Activated naive CD4-positive, alpha-beta T cell treated with anti-CD3 and anti-CD28 coated beads for 36 hours (primary cell): ENCODE measurements at places on chromosomes 6 and 20.
A peak's percentile ranks its signal among the peaks of the same experiment; 100 is the strongest.

DNA sequence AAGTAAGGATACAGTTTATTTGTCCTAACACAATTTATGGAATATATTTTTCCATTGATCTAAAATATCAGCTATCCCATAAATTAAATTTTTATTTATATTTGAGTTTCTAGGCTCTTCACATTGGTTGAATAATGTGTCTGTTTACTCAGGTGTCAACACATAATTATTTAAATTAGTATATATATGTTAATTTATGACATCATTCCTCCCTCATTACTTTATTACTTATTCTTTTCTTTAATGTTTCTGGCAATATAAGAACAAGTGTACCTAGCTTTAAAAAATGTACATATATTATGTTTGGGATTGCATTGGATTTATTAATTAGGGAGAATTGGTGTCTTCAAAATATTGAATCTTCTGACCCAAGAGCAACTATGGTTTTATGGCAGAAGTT is 31.2 kb upstream of the TCF21 start:
- no peak for DNase-seq

DNA sequence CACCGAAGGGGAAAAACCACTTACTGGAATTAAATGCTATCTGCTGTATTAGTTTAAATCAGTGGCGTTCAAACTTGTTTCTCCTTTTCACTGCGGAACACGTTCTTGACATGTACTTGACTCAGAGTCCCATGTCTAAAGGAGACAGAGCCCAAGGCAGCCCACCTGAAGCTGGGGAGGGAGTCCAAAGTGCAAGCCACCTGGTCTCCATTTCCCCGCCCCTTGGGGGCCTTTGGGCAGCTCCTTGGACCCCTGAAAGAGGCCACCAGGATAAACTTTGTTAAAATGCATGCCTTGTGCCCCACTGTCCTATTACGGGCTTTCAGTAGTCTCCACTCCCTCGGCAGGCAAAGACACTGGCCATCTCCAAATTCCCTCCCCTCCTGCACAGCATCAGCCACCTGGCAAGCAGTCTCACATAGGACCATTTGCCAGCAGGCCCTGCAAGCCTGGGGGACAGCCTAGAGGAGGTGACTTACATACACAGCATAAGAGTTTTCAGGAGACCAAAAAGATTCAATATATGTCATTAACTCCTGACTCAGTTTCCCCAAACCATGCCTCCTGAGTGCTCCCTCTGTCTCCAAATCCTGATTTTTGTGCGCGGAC is 6.7 kb downstream of the PCK1 start:
- DNase-seq: no peak

DNA sequence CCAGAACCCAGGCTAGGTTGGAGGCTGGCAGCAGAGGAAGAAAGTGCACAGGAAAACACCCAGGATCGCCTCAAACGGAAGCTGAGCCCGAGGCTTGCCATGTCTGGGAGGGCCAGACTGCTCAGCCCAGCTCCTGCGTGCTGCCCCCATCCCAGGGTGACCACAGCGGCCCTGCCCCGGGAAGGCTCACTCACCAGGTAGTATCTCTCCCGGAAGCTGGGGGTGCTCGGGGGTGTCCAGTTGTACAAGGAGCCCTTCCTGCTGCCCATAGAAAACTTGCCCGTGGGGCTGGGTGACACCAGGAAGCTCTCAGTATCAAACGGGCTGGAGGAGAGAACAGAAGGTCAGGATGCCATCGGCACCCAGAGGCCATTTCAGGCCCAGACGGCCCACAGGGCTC is 86.9 kb downstream of the RIPOR3 start:
- DNase-seq: no peak

GRCh38 chr20:40471261-40471629 is 217.8 kb downstream of the MAFB start:
- no peak for DNase-seq

DNA sequence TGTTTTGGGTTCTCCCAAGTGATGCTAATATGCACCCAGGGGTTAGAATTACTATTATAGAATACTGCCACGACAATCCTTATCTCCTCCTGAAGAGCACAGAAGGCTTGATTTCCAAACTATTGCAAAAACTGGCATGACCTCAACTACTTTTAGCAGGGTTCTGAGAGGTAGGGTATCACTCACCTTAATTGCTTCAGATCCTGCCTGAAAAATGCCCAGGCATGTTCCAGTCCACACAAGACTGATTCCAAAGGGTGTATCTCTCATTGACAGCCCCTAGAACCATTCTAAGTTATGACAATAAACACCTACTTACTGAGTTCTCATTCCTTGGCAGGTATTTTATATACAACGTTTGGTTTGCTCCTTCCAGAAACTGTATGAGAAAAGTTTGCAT is 5.0 kb upstream of the DSE start:
- no peak for DNase-seq

- DNase-seq: no peak
Observed at GRCh38 chr20:60585651-60586050, 627.4 kb downstream of the CDH26 start.

DNA sequence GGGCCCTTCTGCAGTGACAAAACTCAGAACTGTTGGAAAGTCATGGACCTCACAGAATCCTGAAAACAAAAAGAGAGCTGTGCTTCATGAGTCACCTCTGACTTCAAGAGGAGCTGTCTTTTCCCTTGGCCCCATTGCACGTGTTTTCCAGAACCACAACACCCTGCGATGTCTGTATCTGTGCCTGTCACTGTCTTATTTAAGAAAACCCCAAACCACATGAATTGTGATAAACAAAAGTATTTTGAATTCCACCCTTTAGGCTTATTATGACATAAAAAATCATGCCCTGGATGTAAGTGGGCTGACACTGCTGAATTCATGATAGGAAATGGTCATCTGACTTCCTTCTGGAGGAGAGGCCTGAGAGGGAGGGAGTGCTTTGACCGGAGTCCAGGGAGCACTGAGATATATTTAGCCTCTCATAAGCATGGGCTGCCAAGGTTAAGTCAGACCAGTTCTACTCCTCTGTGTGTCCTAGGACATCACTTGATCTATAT is 96.4 kb upstream of the DUSP22 start:
- DNase-seq: peak; percentile 89

GRCh38 chr6:3977875-3978711 is 100.8 kb downstream of the FAM217A start:
- DNase-seq: peak; percentile 64

DNA sequence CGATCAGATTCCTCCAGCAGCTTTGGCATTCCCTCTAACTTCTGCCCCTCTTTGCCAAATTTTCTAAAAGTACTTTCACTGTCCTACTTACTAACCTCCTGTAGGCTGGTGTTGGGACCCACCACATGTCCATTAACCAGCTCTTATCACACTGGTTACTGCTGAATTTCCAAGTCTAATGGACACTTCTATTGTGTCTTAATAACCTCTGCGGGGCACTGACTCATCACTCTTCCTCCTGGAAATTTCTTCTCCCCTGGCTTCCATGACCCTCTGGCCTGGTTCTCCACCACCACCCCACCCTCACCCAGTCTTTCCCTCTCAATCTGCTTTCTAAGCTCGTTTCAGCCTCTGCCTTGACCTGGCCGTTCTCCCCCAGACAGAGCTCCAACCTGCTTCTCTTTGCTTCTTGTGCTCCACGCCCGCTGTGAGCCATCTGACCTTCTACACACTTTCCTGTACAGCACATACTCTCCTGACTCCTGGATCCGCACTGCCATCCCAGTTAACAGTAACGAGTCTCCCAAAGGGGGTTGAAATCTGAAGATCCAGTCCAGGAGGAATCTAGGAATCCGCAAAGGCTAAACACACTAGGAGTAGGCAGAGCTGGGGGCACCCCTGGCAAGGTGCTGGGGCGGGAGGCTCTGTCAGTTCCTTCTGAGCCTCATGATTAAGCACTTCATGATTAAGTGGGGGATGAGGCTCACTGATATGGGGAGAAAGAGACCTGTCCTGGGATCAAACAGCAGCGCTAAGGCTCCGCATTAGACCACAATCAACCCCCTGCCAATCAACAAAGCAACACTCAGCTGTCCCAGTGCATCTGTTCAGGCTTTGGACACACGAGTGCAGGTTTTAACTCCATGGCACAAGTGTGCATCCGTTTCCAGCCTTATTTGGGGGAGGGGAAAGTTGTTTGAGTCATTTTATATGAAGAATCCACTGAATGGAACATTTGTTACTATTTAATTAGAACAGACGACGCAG is 146.3 kb downstream of the LY86 start:
- no peak for DNase-seq

DNA sequence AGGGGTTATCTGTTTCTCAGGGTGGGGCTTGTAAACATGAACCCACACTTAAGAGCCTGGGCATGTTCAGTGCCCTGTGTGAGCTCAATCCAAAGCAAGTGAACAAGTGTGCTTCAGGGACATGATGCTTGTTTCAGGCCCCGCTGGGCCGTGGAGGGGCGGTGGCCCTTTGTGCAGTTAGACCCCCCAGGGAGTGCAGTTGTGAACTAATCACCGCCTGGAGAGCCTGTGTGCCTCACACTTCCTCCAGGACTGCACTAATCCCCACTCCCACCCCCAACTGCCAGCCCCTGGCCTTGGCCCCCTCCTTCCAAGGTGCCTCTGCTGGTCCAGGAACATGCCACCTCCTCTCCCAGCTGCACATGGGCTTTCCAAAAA is 58.1 kb downstream of the RREB1 start:
- DNase-seq: no peak

GRCh38 chr6:14635934-14636591 is 518.5 kb downstream of the CD83 start:
- DNase-seq: no peak

GRCh38 chr6:3769610-3770009 is 18.1 kb upstream of the PXDC1 start:
- DNase-seq: no peak

DNA sequence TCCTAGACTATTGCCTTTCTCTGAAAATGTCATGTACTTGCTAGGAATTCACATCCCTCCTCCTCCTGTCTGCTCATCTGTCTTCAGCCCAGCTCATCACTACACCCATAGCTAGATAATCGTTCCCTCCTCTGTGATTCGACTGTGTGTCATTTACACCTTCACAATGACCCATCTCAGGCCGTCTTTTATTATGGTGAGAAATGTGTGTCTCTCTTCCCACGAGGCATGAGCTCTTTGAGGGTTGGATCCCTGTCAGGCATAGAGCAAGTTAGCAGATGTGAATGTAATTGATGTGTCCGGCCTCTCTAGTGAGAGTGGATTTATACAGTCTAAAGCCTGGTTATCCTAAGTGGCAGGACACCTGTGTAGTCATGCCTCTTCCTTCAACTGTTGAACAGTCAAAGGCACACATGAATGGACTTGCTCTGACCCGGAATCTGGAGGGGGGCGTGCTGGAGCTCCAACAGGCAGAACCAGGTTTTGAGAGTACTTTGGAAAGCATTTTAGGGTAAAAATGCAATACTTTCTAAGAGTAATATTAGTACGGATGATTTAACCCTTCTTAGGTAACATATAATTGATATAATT is 182.1 kb downstream of the UTRN start:
- no peak for DNase-seq

- DNase-seq: no peak
Observed at GRCh38 chr20:3330046-3330741, 77.3 kb downstream of the DNAAF9 start.

- no peak for DNase-seq
Observed at GRCh38 chr20:55790178-55790577, 215.1 kb downstream of the CBLN4 start.

GRCh38 chr20:37348792-37349516 is 3.0 kb downstream of the SRC start:
- no peak for DNase-seq

DNA sequence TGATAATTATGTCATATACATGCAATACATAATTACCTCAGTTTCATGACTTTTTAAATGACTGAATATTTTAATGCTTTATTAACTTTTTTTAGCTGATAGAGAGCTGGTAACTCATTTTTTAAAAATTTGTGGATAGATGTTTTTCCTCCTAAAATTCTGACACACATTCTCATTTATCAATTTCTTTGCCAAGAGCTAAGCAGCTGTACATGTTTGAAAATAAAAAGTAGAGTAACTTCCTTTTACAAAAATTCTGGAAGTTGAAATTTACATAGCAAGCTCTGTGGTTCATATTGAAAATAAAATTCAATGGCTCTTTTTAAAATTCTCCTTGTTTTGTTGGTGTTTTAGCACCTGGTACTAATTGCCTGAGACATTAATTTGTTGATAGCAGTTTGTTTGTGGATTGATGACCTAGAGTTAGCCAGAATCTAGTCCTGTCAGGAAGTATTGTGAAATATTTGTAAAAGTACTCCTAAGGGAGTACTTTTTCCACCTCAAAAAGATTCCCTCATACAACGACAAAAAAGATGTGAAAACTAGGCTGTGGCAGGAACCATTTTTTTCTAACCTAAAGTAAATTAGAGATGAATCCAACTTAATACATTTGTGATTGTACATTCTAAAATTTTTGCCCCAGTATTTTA is 621.8 kb downstream of the BCKDHB start:
- DNase-seq: no peak

DNA sequence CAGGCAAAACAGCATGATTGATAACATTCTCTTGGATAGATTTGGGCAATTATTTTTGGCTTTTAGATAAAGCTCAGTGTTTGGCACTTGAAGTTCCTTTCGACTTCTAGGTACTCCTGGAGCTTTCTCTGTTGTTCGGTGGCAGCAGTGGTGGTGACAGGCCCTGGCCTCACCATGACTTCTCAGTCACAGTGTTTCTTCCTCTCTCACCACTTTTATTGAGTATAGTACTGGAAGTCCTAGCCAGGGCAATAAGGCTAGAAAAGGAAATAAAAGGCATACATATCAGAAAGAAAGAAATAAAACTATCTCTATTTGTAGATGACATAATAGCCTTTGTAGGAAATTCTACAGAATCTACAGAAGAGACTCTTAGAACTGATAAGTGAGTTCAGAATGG is 101.2 kb upstream of the SIRPG start:
- DNase-seq: no peak

DNA sequence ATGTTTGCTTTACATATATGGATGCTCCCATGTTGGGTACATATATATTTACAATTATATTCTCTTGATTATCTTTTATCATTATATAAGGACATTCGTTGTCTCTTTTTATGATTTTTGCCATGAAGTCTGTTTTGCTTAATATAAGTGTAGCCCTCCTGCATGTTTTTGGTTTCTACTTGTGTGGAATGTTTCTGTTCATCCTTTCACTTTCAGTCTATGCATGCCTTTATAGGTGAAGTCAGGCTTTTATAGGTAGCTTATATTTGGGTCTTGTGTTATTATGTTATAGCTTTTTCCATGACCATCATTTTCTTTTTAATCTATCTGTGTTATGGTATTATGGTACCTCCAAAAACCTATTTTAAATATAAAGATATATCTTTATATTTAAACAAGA is 612.5 kb upstream of the HS3ST5 start:
- no peak for DNase-seq

DNA sequence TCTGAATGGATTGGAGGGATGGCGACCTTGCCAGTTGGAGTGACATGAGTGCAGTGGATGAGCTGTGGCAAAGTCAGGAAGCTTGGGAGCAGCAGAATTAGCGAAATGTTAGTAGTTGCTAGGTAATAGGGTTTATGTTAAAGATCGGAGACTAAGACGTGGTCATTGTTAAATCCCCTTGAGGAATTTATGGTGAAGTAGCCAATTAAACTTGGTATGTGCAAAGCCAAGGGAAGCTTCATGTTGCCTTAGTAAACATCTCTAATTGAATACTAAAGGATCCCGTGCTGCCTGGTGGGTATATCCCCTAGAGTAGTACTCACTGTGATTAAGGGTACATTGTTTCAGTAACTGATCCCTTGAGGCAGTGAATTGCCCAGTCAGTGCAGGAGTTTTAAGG is 106.0 kb downstream of the PRIM2 start:
- no peak for DNase-seq

GRCh38 chr20:20034486-20034885 is 17.3 kb downstream of the NAA20 start:
- DNase-seq: no peak
